ENCODE measurements at places on chromosomes 2 and 18.

- DNase-seq = no peak
These were observed 132.1 kb downstream of the GBX2 start for GRCh38 chr2:236036045-236036444.

DNA sequence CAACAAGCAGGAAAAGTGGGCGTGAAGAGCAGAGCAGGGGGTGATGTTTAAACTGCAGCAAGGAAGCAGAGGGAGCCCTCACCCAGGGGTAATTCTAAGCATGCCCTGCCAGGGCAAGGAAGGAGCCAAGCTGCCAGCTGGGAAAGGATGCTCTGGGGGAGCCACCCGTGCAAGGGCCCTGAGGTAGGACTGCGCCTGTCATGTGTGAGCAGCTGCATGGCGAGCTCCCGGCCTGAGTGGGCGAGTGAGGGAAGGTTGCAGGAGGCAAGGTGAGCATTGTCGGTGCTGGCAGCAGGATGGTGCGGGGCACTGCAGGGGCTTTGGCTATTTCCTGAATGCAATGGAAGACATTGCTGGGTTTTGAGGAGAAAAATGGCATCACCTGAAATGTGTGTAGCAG is 107.2 kb downstream of the COPS8 start:
- DNase-seq = no peak

- DNase-seq = peak; percentile 7
These were observed 355.6 kb downstream of the PAX3 start for GRCh38 chr2:221943076-221943810.

GRCh38 chr2:239182981-239183791 is 217.6 kb downstream of the HDAC4 start:
- no peak for DNase-seq

DNA sequence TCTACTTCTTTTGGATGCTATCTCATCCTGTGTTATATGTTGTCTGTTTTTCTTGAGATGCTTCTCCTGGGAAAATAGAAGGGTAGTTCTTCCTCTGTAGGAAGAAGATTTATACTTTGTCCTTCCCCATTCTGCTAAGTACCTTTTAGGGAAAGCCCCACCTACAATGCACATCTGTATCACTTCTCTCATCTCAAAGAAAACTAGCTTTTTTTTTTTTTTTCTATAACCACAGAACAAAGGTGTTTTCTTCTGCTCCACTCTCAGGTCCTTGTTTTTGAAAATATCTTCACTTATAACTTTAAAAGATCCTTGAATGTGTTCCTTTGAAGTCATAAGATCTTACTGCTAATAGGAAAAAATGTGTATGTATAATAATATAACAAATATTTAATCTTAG is 30.8 kb downstream of the CCDC150 start:
- DNase-seq = no peak

DNA sequence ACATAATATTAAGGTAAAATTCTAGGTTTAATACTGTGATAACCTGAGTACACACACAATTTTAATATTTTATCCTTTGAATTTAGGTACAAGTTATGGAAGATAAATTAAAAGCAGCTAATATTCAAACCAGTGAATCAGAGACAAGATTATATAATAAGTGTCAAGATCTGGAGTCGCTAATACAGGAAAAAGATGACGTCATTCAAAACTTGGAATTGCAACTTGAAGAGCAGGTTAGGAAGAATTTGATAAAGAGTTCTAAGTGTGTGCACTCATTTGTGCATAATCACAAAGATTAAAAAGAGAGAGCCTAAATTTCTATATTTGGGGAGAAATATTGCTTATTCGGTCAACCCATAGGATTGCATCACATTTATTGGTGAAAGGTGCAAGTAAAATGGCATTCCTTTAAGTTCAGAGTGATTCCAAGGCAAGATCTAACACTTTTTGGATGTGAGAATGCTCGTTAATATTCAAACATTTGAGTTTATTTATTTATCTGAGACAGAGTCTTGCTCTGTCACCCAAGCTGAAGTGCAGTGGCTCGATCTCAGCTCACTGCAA is 16.3 kb upstream of the C1GALT1C1L start:
- DNase-seq = no peak

- peak; percentile 5 for DNase-seq
These were observed 772 bp downstream of the RELCH start for GRCh38 chr18:62187543-62188510.

GRCh38 chr2:175627405-175627804 is 374.7 kb downstream of the LNPK start:
- DNase-seq = no peak

- no peak for DNase-seq
These were observed 668.9 kb upstream of the CHAC2 start for GRCh38 chr2:53098696-53099078.

DNA sequence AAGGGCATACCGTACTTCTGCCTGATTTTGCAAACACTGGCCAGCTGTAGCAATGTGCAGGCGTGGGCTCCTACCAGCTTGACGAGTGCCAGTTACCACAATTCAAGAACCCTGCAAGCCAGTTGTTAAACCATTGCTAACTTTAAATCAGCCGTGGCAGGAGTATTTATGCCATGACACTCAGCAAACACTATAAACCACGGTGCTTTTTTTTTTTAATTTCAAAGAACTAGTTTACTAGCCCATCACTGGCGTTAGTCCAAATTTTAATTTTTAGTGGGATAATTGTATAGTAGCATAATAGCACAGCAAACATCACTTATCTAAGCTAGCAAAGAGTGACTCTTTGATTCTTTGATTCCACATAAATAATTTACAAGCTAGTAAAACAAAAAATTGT is 111.1 kb downstream of the COL4A4 start:
- no peak for DNase-seq

- DNase-seq = no peak
These were observed 62.3 kb downstream of the UBE2E3 start for GRCh38 chr2:181042706-181043105.

GRCh38 chr2:43376523-43377198 is 150.3 kb upstream of the ZFP36L2 start:
- no peak for DNase-seq

DNA sequence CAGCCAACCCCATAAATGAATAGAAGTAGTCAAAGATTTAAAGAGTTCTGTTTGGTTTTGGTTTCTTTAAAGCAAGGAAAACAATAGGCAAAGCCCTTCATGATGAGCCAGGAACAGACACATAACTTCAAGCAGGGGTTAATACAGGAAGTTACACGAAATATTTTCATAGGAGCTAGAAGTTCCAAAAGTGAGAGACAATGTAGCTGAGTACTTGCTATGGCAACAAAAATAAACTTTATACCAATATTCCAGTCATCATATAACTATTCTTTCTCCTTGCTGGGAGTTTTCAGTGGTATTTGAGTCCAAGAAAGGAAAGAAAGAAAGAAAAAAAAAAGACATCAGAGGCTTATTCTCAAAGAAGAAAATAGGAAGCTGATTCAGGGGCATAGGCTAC is 56.2 kb downstream of the COBLL1 start:
- no peak for DNase-seq

GRCh38 chr2:200509235-200509611 is 645 bp downstream of the KCTD18 start:
- peak; percentile 7 for DNase-seq

DNA sequence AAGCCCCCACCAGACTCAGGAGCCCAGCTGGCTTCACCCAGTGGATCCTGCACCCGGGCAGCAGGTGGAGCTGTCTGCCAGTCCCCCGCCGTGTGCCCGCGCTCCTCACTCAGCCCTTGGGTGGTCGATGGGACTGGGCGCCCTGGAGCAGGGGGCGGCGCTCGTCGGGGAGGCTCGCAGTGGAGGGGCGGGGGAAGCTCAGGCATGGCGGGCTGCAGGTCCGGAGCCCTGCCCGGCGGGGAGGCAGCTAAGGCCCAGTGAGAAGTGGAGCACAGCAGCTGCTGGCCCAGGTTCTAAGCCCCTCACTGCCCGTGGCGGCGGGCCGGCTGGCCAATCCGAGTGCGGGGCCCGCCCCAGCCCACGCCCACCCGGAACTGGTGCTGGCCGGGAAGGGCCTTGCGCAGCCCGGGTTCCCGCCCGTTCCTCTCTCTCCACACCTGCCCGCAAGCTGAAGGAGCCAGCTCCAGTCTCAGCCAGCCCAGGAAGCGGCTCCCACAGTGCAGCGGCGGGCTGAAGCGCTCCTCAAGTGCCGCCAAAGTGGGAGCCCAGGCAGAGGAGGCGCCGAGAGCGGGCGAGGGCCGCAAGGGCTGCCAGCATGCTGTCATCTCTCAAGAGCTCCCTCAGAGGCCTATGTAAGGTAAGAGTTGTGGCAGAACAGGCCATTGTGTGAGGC is 1307.8 kb upstream of the TMEFF2 start:
- DNase-seq = no peak

- DNase-seq = no peak
These were observed 1.9 kb downstream of the CMPK2 start for GRCh38 chr2:6863792-6864191.

GRCh38 chr18:46920067-46920466 is 2.7 kb downstream of the KATNAL2 start:
- no peak for DNase-seq

DNA sequence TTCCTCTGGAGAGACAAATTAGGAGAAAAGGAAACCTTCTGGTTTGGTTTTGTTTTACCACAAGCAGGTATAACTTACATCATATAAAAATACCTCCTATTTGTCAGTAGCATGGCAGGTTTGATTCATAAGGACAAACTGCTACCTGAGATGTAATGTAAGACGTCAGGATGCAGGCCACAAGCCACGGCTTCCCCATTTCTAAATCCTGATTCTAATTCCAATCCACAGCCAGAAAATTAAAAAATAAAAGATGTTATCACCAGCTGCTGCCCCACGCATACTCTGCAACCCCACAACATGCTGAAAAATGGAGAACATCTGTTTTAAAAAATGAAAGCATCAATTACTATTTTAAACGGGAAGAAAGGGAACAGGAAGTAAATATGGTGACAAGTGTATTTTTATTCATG is 197.6 kb downstream of the BCL11A start:
- no peak for DNase-seq

- DNase-seq = no peak
These were observed 55.8 kb upstream of the TMEM178A start for GRCh38 chr2:39609917-39610316.

DNA sequence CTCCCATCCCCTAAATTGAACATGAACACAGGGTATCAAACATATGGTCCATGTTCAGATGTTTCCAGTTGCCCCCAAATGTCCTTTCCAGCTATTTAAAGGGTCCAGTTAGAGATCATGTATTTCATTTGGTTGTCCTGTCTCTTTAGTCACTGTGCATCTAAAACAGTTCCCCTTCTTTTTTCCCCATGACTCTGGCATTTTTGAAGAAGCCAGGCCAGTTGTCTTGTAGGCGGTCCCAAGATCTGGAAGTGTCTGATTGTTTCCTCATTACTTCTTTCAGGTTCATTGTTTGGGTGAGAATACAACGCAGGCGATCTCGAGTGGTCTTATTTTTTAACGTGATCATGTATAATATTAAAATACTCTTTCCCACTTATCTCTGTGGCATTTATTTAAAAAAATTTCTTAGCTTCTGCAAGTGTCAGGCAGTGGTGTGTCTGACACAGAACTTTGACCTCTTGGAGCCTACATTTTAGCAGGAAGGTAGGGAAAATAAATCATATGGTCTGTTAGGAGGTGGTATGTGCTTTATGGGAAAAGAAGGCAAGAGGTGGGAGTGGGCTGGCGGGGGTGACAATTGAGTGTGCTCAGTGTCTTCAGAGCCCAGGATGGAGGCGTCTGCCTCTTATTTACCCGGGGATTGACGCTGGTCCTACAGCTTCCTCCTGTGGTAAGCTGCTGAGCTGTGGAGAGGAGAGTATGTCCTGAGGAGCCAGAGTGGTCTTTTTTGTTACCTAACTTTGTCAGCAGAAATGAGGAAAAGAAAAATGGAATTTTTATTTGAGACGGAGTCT is 8.1 kb downstream of the RAB31 start:
- DNase-seq = no peak

- DNase-seq = no peak
These were observed 8.7 kb upstream of the COL5A2 start for GRCh38 chr2:189188115-189188805.

GRCh38 chr2:234773129-234773528 is 178.7 kb upstream of the SH3BP4 start:
- DNase-seq = no peak

DNA sequence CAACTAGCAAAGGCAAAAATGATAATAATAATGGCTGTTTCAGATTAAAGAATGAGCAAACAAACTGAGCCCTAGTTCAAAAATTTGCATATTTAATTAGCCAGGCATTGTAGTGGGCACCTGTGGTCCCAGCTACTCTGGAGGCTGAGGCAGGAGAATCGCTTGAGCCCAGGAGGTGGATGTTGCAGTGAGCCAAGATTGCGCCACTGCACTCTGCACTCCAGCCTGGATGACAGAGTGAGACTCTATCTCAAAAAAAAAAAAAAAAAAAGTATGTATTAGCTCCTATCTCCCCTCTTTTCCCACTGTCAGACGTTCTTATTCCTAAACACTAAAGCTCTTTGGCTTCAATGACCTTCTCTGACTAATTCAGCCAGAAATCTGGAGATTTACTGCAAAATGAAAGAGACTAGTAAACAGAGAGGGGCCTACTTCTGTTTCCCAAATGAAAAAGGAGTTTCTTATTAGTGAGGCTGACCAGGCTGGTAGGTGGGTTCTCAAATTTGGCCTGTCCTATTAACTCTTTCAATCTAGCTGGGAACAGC is 3.9 kb upstream of the SRBD1 start:
- DNase-seq = no peak

- DNase-seq = no peak
These were observed 499.9 kb downstream of the SLC4A3 start for GRCh38 chr2:220127311-220127710.

DNA sequence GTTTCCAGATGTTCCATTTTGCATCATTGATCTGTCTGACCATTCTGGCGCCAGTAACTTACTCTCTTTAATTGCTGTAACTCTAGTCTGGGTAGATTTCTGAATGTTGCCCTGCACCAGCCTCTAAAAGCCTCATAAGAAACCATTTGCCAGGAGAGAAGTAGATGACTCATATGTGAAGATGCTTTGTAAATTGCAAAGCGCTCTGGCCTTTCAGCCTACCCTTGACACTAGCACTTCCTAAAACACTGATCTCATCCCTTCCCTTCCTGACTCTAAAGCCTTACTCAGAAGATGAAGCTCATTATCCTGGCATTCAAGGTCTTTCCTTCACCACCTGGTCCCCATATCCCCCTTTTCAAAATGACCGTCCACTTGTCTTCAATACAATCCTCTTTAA is 193.2 kb upstream of the MEX3C start:
- no peak for DNase-seq

- DNase-seq = no peak
These were observed 35.3 kb downstream of the CRACDL start for GRCh38 chr2:98900721-98901120.

DNA sequence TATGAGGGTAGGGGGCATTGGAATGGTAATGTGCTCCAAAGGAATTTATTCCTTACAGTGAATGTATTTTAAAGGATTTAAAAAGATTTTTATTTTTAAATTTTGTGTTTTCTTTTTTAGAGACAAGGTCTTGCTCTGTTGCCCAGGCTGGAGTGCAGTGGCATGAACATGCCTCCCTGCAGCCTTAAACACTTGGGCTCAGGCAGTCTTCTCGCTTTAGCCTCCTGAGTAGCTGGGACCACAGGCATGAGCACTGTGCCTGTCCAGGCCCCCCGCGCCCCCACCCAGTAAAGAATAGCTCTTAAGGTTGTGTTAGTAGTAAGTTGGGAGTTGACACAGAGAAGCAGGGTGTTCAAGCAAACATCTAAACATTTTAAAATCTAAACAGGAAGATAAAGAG is 36.6 kb downstream of the PHLPP1 start:
- no peak for DNase-seq
